ENCODE measurements at places on chromosomes 7 and 10. TPM values are rescaled to one million over a fixed set of nuclear protein-coding genes. Genes with fewer than 3 reads are reported as not detected.

DNA sequence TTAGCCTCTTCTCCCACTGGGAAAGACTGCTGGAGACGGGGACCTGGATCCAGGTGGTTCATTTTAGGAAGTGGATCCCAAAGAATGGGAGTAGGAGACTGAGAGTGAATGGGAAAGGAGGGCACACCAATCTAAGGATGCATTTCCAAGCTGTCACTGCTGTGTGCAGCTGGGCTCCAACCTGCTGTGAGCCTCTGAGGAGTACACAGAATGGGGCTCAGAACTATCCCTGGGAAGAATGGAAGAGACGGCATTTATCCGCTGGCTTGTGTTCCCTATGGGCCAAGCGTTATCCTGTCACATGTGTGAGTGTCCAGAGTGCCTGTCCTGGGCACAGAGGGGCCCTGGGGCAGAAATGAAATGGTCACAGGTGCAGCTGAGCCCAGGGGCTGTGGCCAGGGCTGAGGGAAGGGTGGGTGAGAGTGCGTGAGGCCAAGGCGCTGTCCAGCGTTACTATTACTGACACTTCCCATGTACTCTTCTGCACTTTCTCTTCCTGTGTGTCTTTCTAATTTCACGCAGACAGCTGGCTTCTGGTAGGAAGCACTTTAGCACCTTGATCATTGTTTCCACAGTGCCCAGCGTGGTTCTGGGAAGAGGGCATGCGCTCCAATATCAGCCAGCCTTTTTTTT lies 35.4 kb upstream of the PODXL start:
- no peak for DNase-seq

DNA sequence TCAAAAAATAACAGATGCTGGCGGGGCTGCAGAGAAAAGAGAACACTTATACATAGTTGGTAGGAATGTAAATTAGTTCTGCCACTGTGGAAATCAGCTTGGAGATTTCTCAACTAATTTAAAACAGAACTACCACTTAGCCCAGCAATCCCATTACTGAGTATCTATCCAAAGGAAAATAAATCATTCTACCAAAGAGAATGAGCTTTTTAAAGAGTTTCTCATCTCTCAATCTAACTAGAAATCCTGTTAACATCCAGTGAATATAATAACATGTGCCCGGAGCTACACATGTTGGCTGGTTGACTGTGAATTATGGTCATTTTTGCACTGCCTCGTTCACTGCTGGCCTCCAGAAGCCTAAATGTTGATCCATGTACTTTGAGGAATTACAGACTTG lies 39.3 kb downstream of the BET1 start:
- no peak for DNase-seq

GRCh38 chr7:72069263-72069662 lies 342.9 kb downstream of the CALN1 start:
- no peak for DNase-seq

GRCh38 chr10:30436671-30437030 lies 2.7 kb downstream of the MAP3K8 start:
- no peak for DNase-seq

Gene LIPM
- total RNA-seq = not detected

Measured in body of pancreas (tissue), 4 donors.